ENCODE measurements at places on chromosomes 4 and X. TPM values are rescaled to one million over a fixed set of nuclear protein-coding genes. Genes with fewer than 3 reads are reported as not detected.

DNA sequence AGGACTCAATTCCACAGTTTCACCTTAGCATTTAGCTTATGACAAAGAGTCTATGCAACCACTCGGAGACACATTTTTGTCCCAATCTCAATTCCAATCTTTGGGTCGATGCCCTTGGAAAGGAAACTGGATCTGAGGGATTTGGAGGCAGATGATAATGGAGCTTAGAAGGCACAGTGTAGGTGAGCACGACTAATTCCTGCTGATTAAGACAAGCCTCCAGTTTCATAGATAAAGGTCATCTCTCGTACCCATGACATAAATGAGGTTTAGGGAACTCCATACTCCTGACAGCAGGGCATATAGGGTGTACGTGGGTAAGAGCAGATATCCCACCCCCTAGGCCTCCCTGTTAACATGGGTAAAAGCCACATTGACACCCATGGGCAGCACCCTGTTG is 24.4 kb upstream of the ZNF718 start:
- DNase-seq = no peak

DNA sequence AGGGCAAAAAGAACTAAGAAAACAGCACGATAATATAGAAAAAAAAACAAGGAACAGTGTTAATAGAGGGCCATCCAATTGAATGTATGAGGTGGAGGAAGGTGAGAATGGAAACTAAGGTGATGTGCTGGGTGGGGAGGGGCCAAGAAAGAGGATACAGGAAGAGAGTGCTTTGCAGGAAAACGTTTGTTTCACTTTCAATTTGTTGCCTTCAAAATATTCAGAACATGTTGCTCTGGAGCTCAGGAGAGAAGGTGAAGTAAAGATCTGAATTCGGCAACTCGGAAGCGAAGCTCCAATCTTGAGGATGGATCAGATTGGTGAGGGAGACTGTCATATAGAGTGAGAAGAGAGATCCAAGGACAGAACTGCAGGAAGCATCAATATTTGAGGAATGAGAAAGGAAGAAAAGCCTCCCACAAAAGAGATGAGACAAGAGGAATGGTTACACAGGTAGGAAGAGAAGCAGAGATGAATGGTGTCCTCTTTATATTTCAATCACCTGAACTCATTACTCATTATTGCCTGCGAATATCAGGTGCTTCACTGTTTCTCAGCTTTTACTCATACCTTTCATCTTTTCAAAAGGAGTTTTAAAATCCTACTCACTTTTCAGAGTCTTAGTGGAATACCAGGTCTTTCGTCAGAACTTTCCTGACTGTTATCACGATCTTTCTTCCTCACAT is 14.7 kb upstream of the SEC24D start:
- no peak for DNase-seq

DNA sequence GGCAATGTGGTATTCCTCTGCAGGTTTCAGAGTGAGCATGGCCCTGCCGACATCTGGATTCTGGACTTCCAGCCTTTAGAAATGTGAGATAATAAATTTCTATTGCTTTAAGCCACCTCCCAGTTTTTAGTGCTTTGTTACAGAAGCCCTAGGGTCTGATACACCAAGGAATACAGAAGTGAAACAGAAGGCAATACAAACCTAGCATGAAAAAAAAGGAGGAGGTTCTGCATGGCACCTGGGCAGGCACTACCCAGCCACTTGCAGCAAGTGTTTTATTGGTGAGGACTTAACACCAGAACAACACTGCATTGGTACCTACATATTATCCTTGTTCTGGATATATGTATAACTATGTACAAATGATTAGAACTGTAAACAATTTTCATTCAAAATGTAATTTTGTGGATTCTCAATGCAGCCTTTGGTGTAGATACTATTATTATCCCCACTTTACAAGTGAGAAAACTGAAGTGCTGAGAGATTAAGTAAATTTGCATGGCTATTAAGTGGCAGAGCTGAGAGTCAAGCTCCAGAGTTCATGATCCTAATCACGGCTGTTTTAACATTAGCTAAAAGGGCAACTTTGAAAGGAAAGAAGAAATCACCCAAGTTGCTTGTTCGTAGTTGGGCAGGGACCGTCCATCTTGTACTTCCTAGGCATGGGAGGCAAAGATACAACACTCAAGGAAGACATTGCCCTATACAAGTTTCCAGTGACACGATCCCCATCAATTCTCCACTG is 71.8 kb downstream of the IL21 start:
- DNase-seq = no peak

GRCh38 chr4:148573296-148573695 is 131.1 kb upstream of the NR3C2 start:
- DNase-seq = no peak

The CENPVL1 gene
- 0.31 TPM for total RNA-seq

The SPATA4 gene
- total RNA-seq = 0.20 TPM

The ETDB gene
- total RNA-seq = not detected

GRCh38 chr4:100738196-100739165 is 220.7 kb upstream of the EMCN start:
- DNase-seq = no peak

The F9 gene
- not detected for total RNA-seq

The ARX gene
- not detected for total RNA-seq

DNA sequence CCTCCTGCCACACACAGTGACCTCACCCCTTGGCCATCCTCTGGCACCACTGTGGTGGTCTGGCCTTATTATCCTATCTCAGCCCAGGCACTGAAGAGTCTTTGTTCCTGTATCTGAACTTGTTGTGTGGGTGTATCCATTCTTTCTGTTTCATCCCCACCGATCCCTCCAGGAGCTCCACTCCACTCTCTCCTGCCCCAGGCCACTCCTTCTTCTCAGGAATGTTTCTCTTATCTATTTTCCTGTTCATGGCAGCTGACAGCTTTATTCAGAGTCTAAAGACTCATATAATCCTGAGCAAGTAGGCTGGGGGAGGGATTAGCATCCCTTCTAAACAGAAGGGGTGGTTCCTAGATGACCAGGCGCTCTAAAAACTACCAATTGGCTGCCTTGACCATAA is 150.0 kb downstream of the ANAPC10 start:
- no peak for DNase-seq

DNA sequence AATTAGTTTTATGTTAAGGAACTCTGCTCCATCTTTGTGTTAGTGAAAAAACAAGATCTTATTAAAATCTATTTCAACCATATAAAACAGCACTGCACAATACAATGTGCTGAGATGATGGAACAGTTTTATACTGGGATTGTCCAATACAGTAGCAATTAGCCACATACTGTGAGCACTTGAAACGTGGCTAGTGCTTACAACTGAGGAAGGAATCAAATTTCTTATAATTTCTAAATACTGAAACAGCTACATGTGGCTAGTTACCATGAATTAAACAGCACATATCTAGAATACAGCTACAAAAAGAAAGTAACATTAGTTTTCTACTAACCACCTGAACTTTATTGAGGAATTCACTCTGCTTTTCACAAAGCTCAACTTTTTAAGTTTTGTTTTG is 14.7 kb downstream of the NFXL1 start:
- DNase-seq = no peak

GRCh38 chrX:39167791-39168190 is 366.5 kb downstream of the MID1IP1 start:
- no peak for DNase-seq

GRCh38 chr4:140935254-140935653 is 179.1 kb upstream of the TBC1D9 start:
- no peak for DNase-seq

- DNase-seq = no peak
These were observed 61.4 kb downstream of the BEX1 start for GRCh38 chrX:103002576-103002975.

DNA sequence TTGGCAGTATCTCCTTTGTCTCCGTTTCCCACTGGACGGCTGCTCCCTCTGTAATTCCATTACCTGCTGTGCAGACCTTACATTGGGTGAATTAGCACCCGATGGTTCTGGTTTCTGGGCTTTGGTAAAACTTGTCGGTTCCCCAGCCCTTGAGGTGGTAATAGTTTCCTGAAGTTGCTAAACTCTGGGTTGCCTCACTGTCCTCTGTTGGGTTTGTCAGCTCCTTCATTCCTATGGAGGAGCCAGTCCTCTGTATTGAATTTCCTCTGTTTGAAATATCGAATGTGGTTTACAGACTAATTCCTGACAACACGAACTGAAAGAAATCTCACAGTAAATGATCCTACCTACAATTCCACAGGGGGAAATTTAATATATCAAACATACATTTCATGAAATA is 591.3 kb upstream of the FTHL17 start:
- no peak for DNase-seq

GRCh38 chr4:159003420-159004253 is 99.2 kb upstream of the RAPGEF2 start:
- DNase-seq = no peak

DNA sequence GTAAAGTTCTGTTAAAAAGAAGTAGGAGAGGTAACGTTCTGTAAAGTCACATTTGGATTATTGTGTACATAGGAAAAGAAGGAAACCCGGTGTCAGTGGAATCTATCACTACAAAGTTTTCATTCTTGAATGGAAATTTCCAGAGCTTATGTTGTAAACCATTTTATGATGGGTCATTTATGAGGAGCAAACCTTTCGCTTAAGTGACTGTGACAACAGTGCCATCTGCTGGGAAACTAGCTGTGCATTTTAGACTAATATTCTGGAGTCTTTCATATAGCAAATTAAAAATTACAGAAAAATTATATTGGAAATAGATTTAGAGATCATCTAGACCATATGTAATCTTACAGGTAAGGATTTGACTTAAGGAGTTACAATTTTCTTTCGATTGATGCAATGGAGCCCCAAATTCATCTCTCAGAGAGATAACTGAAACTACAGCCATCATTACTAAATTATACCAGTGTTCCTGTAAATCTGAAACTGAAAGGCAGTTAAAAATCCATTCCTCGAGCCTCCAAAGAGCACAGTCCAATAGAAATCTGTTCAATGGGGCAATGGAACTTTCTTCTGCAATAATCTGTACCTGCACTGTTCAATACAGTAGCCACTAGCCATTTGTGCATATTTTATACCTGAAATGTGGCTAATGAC is 26.9 kb downstream of the ASB9 start:
- no peak for DNase-seq

GRCh38 chrX:144918936-144919335 is 328.4 kb upstream of the SPANXN1 start:
- DNase-seq = no peak

The HEPH gene
- total RNA-seq = 126 TPM

DNA sequence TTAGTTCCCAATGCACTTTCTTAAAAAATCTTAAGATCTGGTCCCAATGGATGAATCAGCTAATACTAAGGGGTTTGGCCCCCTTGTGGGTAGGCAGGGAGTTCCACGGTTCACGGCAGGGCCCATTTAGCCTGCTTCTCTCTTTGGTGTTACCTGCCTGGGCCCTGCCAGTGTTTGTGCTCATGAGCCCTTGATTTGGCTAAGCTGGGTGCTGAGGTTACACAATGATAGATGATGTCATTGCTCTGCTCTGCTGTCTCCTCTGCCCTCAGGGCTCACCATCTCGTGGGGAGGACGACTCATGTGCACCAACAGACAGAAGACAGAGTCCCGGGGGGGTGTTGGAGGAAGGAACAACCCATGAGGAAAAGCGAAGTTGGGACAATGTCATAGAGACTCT is 24.4 kb downstream of the RTL5 start:
- DNase-seq = no peak

DNA sequence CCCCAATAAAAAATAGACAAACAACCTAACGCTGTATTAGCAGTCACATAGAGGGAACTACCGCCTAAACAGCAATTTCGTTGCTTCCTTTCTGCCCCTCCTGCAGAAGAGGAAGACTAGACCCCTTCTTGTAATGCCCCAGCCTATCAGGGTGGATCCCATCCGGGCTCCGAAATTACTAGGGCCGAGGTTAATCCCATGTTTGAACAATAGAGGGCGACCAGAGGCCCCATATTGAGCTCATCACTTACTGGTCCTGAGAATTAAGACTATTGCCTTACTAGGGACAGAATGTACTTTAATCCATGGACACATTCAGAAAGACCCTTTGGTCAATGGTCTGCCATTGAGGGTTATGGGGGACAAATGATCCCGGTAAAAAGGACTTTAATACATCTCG is 11.8 kb upstream of the ZNF630 start:
- peak; percentile 39 for DNase-seq

DNA sequence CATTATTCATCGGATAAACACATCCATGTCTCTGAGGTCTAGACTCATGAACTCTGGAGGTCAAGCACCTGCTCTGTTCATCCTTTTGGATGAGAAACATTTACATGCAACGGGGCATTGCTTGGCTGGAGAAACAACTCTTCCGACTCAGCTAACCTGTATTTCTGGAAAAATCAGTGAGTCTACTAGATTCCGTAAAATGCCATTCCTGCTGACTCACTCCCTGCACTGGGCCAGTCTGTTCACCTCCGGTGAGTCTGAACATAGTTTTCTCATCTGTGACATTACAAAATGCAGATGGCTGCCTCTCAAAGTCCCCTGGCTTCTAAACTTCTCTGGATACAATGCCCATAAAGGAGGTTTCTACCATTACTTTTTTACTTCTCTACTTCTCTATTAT is 185.7 kb upstream of the HS3ST1 start:
- no peak for DNase-seq

- DNase-seq = no peak
These were observed 568.1 kb upstream of the GNPDA2 start for GRCh38 chr4:45294464-45294863.

Data from mesothelial cell of epicardium (in vitro differentiated cells).